PC-9 (cell line): ENCODE measurements at places on chromosomes 2 and 18. TPM values are rescaled to one million over a fixed set of nuclear protein-coding genes. Genes with fewer than 3 reads are reported as not detected.

The CLASP1 gene
- total RNA-seq: 61.8 and 83.5 TPM in 2 replicates

The UCN gene
- 2.8 and 4.6 TPM in 2 replicates for total RNA-seq

The SPATA3 gene
- total RNA-seq: not detected in 2 replicates

The RESP18 gene
- not detected in 2 replicates for total RNA-seq

The KLF11 gene
- 10.9 and 14.6 TPM in 2 replicates for total RNA-seq

The IL36G gene
- total RNA-seq: not detected in 2 replicates

The SMC6 gene
- total RNA-seq: 15.5 and 19.2 TPM in 2 replicates

The GPR55 gene
- total RNA-seq: not detected in 2 replicates

The ZNF521 gene
- not detected in 2 replicates for total RNA-seq

The TTN gene
- not detected in 2 replicates for total RNA-seq

The DIS3L2 gene
- total RNA-seq: 30.4 and 39.1 TPM in 2 replicates

The INPP5D gene
- 0.55 and 0.74 TPM in 2 replicates for total RNA-seq

The GALNT14 gene
- 2.4 and 3.1 TPM in 2 replicates for total RNA-seq

The FAM237A gene
- total RNA-seq: not detected in 2 replicates

The AQP4 gene
- not detected in 2 replicates for total RNA-seq

The IL36B gene
- total RNA-seq: not detected in 2 replicates
